ENCODE measurements at places on chromosomes 1 and 21.
A peak's percentile ranks its signal among the peaks of the same experiment; 100 is the strongest.

DNA sequence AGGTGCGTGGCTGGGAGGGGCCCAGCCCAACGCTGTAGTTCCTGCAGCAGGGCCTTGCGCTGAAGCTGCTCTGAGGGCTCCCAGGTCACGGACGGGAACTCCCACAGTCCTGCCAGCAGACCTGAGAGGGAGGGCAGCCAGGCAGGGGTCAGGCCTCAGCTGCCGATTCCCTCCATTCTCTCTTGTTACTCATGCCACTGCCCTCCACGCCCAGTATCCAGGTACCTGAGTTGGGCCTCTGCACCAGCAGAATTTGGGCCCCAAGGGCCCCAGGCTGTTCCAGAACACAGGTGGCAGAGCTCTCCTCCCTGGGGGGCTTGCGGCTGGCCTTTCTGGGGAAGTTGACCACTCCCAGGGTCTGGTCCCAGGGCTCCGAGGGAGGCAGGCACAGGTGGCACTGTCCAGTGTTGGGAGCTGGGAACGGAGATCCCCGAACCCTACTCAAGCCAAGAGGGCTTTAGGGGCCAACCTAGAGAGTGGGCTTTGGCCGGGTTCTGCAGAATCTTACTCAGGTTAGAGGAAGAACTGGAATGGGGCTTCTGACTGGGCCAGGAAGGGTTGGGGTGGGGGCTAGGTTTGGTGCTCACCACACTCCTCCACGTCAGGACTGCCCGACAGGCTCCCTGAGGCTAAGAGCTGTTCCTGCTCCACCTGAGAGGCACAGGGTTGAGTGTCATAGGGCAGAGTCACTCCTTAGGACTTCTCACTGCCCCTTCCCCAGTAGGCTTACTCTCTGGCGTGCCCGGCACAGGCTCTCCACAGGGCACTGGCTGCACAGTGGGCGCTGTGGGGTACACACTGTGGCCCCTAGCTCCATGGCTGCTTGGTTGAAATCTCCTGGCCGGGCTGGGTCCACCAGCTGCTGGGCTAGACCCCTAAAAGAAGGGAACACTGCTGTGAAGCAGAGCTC is 5.0 kb downstream of the HPDL start:
- DNase-seq, result no peak

DNA sequence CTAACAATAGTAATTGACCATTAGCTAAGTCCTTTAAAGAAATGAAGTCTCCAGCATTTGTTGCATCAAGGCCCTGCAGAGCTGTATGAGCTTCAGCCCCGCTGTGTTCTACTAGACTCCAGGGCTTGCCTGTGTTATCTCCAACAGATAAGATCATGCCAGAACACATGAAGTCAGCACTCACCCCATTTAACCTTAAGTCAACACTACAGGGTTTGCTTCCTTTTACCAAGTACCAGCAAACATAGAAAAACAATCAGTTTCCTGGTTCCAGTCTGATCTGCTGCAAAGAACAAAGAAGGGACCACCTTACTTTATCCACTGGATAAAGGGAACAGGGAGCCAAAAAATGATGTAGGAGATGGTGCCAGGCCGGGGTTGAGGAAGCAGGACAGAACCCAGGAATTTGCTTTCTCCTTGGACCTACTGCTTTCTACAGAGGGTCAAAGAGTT is 41.3 kb upstream of the ENAH start:
- no peak for DNase-seq

DNA sequence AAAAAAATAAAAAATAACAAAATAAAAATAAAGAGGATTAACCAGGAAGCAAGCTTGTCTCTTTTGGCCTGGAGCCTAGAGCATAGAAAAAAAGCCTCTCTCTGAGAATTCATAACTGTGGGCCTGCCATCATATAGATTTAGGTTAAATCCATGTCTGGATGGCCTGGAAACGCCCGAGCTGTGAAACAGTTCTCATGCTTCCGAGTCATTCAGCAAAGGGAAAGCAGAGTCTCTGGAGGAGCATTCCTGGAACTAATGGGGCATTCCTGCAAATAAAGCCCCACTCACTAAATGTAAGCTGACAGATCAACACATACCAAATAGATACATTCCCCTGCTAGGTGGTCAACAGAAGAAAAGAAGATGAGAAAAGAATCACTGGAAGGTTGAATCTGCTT is 75.8 kb upstream of the GNG4 start:
- DNase-seq, result no peak

DNA sequence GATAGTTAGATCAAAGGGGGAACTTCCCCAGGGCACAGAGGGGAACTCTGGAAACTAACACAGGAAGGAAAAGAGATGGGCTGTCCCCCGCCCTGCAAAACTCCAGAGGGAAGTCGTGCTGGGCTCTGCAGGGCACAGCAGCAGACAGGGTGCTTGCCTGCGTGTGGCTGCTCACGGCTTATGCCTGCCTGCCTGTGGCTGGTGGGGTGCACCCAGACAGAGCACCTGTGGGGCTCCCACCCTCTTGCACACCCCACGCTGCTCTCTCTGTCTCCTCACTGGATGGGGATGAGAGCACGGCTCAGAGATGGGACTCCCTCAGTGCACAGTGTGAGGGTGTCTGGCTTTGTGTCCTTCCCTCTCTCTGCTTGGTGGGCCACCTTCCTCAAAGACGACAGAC is 13.5 kb upstream of the ETV3L start:
- DNase-seq, result no peak

- DNase-seq, result peak; percentile 12
These were observed 556 bp downstream of the WDR77 start for GRCh38 chr1:111448482-111448917.

DNA sequence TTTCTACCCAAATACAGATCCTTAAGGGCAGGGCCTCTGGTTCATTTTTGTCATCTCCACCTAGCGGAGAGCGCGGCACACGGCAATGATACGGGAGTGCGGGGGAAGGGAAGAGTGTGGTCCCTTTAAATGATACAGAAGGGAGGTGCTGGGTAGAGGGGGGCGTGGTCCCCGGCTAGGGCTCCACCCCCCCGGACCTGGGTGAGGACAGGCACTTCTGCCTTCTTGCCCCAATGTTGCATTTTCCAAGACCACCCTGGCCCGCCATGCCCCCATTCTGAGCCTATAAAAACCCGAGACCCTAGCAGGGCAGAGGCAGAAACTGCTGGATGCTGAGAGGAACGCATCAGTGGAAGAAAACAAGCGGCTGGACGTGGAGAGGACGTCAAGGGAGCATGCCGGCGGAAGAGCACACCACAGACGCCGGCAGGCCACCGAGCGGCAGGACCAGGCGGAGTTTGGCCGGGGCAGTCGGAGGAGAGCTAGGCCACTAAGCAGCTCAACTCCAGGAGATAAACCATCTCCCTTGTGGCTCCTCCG is 30.0 kb downstream of the LRRC3 start:
- peak; percentile 33 for DNase-seq

GRCh38 chr1:243982447-243983018 is 68.5 kb upstream of the ZBTB18 start:
- no peak for DNase-seq

DNA sequence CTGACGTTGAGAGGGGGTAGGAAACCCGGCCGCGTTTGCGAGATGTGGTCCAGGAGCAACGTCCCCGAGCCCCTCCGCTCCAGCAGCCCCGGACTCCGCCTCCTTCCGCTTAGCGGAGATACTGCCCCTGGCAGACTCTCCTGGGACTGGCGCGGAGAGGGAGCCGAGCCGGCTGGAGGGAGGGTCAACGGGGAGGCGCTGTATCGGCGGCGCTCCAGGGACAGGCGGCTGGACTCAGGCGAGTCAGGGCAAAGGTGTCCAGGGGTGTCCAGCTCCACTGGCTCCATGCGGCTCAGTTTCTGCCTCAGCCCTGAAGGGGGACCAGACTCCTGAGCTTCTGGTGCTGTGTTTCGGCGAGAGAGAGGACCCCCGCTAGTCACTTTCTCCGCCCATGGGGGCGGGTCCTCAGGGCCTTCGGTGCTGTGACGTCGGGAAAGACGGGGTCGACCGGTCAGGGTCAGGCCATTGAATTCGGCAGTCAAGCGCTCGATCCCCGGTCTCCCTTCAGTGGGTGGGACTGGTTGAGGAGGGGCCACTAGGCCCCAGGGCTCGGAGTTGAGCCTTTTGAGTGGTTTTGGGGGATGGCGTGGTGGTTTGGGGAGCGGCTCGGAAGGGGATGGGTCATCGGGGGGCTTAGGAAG is 2.8 kb upstream of the LIX1L start:
- no peak for DNase-seq

- DNase-seq, result no peak
These were observed 201.7 kb downstream of the ROR1 start for GRCh38 chr1:63975481-63975880.

GRCh38 chr1:227894831-227895451 is 52.8 kb downstream of the WNT9A start:
- DNase-seq, result no peak

- DNase-seq, result no peak
These were observed 6.5 kb downstream of the ZNF644 start for GRCh38 chr1:91015358-91015780.

DNA sequence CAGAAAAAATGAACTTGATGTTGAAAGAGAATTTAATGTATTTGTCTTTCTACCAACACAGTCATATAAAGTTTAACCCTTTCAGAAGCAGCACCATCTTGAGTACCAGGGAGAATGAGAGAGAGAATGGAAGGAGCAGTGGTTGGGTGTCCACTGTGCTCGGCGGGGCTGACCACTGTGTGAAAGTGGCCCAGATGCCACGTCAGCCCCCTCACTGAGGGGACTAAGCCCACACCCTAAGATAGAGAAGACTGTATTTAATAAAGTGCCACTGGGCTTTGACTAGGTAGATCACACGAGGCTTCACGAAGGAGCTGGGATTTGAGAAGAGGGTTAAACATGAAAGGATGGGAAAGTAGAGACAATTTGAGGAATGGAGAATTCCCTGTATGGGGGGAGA is 31.2 kb downstream of the BATF3 start:
- no peak for DNase-seq

DNA sequence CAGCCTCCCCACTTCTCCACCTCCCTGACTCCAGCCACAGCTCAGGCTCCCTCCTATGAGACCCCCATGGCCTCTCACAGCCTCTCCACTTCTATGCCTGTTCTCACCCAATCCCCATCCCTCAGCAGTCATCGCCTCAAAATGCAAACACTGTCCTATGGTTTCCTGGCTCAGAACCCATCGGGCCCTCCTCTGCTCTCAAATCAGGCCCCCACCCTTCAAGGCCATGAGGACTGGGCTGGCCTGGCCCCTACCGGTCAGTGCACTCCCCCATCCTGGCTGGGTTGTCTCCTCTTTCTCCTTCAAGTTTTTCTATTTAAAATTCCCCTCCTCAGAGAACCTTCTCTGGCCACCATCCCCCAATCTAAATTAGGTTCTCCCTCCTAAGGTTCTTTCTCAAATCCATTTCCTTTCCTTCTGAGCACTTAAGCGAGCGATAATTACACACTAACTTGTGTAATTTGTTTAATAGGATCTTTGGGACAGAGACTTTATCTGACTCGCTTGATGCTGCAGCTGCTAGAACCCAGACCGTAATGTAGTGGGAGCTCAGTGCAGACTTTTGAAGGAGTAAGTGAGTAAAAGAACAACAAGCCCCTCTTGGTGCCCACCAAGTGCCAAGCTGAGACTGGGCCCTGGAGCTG is 347.2 kb downstream of the MATN1 start:
- no peak for DNase-seq

DNA sequence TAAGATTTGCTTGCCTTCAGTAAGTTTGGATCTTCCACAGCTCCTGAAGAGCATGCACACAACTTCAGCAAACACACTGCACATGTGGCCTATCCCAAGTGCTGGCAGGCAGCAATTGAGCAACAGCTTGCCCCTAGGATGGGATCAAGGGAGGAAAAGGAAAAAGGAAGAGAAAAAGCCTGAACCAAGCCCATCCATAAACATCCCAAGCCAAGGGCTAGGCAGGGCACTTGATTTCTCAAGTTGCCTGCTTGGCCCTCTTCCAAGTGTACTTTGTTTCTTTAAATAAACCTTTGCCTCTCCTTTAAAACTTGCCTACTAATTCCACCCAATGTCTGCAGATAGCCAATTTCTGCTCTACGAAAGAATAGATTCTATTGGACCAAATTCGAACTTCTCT is 49.0 kb upstream of the OLFM3 start:
- DNase-seq, result no peak

DNA sequence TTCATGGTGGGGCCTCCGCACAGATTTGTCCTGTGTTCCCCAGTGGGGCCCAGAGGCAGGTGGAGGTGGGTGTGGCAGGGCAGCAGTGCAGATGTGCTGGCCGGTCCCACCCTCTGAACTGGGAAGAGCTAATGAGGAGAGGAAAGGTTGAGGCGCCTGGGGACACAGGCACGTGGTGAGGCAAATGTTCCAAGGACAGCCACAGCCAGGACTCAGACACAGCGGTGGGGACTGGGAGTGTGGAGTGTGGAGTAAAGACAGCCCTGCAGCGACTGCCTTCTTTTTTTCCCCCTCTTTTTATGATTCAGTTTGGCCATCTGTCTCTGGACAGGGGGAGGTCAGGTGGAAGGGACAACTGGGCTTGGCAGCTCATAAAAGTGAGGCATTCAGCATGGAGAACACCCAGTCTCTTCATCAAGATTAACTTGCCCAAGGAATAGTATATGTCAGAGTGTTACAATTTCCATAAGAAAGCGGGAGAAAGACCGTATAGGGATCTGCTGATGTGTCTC is 104.2 kb upstream of the GCLM start:
- DNase-seq, result no peak

- no peak for DNase-seq
These were observed 73.2 kb downstream of the GRIK3 start for GRCh38 chr1:36961062-36961615.

- no peak for DNase-seq
These were observed 13.9 kb upstream of the CTSE start for GRCh38 chr1:206037581-206037980.

GRCh38 chr1:29284286-29284960 is 48.1 kb downstream of the PTPRU start:
- no peak for DNase-seq

- DNase-seq, result no peak
These were observed 60.0 kb upstream of the AJAP1 start for GRCh38 chr1:4594286-4594991.

DNA sequence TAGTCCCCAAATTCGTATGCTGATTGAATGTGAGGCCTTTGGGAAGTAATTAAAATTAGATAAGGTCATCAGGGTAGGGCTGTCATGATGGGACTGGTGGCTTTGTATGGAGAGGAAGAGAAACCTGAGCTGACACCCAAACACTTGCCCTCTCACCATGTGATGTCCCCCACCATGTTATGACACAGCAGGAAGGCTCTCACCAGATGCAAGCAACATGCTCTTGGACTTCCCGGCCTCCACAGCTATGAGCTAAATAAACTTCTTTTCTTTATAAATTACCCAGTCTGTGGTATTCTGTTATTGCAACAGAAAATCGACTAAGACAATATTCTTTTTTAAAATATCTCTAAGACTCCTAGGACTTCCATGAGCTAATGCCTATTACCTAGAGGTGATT is 43.6 kb upstream of the GUCA2B start:
- no peak for DNase-seq

- no peak for DNase-seq
These were observed 8.2 kb upstream of the TARBP1 start for GRCh38 chr1:234486858-234487840.

GRCh38 chr21:46477765-46478164 is 19.1 kb downstream of the DIP2A start:
- DNase-seq, result no peak
